ENCODE measurements at places on chromosomes 4 and X.

GRCh38 chr4:81896936-81897335 is 425.2 kb upstream of the RASGEF1B start:
- no peak for DNase-seq

DNA sequence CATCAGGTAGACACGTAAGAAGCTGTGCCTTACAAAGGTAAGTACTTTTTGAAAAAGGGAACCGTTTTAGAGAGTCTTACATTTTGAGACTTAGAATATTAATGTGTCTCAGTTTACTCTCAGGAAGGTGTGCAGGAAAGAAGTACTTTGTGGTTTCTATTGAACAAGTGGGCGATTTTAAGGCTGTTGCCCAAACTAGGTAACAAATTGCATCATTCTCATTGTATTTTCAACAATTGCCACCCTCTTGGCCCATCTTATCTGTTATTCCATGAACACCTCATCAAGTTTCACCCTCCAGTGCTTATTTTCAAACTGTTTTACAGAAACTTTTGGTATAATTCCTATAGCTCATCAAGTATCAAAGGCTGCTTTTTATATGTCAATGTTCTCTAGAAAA is 158.3 kb downstream of the SLC4A4 start:
- DNase-seq = no peak

DNA sequence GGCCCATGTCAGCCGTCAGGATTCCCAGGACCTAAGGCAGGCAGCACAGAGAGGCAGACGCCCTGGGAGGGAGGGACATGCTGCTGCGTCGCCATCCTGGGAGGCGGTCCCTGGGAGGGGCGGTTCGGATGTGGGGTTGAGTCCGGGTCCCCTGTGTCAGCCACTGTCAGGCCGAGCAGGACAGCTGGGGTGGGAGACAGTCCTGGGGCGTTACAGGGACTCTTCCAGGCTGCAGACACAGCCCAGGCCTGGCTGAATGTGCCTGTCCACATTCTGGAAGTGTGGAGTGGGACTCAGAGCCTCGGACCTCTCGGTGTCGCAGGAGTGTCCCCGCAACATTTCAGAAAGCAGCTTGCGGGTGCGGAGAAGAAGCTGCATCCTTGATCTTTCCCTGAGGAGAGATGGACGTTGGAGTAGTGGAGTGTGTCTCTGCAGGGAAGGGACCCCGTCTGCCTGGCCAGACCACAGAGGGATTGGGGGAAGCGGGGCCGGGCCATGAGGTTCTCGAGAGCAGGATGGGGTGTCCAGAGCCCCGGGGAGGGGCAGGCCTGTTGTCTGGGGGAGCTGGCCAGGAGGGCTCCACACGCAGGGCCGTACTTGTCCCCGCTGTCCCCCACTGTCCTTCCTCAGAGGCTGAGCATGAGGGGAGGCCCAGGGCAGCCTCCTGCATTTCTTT is 6.1 kb downstream of the AKAP17A start:
- no peak for DNase-seq

DNA sequence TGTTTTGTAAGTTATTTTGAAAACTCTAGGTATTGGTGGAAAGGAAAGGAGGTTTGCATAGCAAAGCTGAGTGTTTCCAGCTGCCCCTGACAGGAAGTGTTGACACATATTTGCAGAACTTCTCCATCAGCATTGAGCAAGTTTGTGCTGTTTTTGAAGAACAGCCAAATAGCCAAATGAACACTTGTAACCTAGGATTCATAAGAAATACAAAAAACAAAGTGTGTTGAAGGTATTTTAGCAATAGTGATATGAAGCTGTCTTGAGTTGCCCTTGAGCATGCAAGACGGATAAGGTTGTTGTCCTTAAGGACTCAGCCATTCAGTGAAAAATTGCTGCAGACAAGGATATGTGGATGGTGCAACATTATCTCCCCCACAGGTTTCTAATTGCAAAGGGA is 68.3 kb upstream of the PGM2 start:
- DNase-seq = no peak

DNA sequence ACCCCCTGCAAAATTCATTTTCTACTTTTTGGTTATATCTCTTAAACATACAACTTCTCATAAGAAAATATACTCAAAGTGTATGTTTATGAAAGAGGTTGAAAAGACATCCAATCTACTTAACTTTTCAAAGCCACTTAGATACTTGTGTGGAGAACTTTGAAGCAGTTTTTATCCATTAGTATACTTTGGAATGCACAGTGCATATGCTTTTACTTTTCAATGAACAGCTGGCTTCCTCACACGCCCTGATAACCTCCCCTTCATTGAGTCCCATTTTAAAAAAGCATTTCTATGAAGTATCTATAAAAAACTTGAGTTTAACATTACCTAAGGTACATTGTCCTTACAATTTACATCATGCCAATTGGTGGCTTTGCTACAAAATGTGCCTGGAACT is 73.8 kb downstream of the VEGFC start:
- DNase-seq = no peak

GRCh38 chrX:123184219-123184865 is at the start of gene GRIA3:
Gene GRIA3, plus strand, starts transcription at chrX:123184278. Its CDS starts 258 bp downstream, at chrX:123184536.
- DNase-seq = no peak

- no peak for DNase-seq
These were observed 18.1 kb upstream of the ADAD1 start for GRCh38 chr4:122360754-122361153.

- no peak for DNase-seq
These were observed 14.6 kb upstream of the SLC25A4 start for GRCh38 chr4:185128272-185129119.

GRCh38 chrX:103831342-103831802 is 685 bp downstream of the RAB9B start:
- DNase-seq = peak; percentile 43

GRCh38 chr4:79181190-79181589 is 144.7 kb downstream of the NAA11 start:
- no peak for DNase-seq

GRCh38 chr4:7392438-7393421 is 42.0 kb downstream of the PSAPL1 start:
- DNase-seq = no peak

- DNase-seq = no peak
These were observed 52.6 kb upstream of the RBPJ start for GRCh38 chr4:26268246-26268645.

DNA sequence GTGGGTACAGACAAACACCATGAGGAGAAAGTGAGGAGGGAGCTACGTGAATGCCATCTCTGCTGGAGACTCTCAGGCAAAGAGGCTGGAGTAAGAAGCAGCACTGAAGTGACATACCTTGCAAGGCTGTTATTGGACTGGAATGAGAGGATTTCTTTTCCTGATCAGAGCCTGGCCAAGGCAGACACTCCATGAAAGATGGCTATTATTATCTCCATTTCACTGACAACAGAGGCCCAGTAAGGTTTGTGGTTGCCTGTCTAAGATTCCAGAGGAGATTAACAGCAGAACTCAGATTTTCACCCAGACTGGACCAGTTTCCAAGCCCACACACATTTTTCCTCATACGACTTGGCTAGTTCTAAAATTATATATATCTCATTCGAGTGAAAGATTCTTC is 162.0 kb upstream of the EOLA2 start:
- DNase-seq = no peak

GRCh38 chrX:41472231-41472815 is 25.2 kb downstream of the NYX start:
- DNase-seq = no peak

DNA sequence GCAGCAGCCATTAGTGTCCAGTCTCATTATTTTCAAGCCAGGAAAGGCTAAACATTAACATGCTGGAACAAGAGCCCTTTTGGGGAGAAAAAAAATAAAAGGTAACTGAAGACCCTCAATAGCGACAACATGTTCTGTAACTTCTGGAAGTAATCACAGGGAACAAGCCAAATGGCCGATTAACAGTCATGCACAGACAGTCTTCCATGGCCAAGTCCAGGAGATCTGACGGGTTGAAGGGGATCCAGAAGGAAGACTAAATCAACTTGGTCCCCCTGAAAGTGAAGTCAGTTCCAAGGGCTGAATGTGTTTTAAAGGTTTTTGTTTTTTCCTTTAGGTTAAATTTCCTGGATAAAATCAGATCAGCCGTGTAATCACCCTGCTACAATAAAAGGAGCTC is 52.5 kb downstream of the LNX1 start:
- DNase-seq = no peak

DNA sequence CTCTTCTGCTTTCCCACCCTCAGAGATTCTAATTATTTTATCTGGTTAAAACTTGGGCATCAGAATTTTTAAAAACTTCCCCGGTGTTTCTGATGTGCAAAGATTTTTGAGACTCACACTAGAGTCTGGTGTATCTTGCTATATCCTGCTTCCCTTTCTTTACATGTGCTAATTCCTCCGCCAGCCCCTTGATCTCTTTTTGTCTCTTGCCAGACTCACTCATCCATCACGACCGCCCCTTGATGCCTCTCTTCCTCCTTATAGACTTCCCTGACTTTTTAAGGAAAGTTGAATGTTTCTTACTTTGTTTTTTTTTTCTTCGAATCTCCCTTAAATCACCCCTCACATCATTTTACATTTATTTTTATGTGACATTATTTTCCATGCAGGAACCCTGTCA is 274.9 kb upstream of the PITX2 start:
- no peak for DNase-seq

Measured in T follicular helper cell (primary cell).